ENCODE measurements at places on chromosomes 5 and 9. TPM values are rescaled to one million over a fixed set of nuclear protein-coding genes. Genes with fewer than 3 reads are reported as not detected.

DNA sequence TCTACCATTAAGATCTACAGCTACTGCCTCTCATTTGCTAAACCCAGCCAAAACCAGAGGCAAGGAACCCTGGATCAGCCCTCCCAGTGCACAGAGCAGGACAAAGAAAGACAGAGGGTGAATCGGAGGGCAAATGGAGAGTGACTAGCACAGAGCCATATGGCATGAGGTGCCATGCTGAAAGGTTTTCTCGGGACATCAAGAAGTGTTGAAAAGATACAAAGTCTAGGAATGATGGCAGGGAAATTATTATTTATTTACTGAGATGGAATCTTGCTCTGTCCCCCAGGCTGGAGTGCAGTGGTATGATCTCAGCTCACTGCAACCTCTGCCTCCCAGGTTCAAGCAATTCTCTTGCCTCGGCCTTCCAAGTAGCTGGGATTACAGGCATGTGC is 19.3 kb downstream of the SLC1A1 start:
- no peaks in the 10 kb centered on the region for H3K4me1 ChIP-seq
- no peak overlapping the region for H3K27ac ChIP-seq
- H3K36me3 ChIP-seq, result no peaks in the 10 kb centered on the region
- no peaks in the 10 kb centered on the region for H3K27me3 ChIP-seq
- H3K4me3 ChIP-seq, result no peak overlapping the region
- no peak for DNase-seq

- H3K4me1 ChIP-seq, result no peaks in the 10 kb centered on the region
- H3K27me3 ChIP-seq, result no peaks in the 10 kb centered on the region
- no peak overlapping the region for H3K27ac ChIP-seq
- DNase-seq, result no peak
- no peak overlapping the region for H3K4me3 ChIP-seq
These were observed 369.0 kb downstream of the ACTL7B start for GRCh38 chr9:108486831-108487230.

DNA sequence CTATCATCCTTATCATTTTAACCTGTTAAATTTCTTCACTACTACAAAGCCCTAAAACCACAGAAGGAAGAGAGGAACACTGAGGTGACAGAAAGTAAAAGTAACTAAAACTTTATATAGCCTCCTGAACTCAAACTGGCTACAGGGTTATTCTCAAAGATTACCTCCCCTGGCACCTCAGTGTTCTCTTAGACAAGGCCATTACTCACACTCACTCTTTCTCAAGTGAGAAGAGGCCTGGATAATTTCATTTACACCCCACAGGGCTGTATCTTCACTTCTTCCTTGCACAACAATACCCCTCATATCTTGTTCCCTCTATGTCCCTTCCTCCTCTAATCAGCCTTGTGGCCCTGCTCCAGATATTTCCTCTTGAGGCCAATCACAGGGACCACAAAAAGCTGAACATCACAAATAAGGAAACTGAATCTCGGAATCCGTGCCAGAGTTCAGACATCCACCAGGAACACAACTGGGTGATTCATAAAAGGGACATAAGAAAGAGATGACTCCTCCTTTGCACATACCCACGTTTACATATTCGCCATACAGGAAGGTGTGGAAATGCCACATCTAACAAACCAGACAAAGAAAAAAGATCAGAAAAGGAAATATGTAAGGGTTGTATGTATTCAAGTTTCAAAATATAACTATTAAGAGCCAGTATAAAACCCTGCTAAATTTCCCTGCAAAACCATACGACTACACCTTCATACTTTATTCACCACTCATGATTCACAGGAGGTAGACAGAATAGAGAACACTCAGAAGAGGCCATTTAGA is 1.7 kb upstream of the KLHL3 start:
- no peaks in the 10 kb centered on the region for H3K27me3 ChIP-seq
- H3K27ac ChIP-seq, result no peak overlapping the region
- no peak overlapping the region for H3K4me3 ChIP-seq
- H3K4me1 ChIP-seq, result peaks cover 7% of the 10 kb centered on the region
- DNase-seq, result no peak

DNA sequence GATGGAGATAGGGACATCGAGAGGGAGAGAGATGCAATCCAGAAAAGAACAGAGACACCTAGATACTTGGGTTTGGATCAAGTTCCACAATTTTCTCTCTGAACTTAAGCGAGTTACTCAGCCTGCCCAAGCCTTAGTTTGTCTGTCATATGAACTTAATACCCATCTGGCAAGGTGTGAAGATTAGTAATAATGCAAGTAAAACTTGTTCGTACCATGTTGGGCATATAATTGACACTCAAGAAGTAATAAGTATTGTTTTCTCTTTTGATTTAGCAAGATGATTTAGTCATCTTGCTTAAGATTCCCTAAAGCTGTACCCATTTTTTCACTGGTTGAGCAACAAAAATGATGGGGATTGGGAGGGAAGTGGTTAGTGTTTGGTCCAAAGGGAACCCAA is 7.5 kb downstream of the RABGAP1 start:
- no peak overlapping the region for H3K4me3 ChIP-seq
- H3K36me3 ChIP-seq, result no peaks in the 10 kb centered on the region
- H3K27me3 ChIP-seq, result no peaks in the 10 kb centered on the region
- peaks cover 1% of the 10 kb centered on the region for H3K4me1 ChIP-seq
- H3K27ac ChIP-seq, result no peak overlapping the region

GRCh38 chr5:53422539-53422938 is 57.9 kb upstream of the FST start:
- peaks cover 6% of the 10 kb centered on the region for H3K4me1 ChIP-seq
- no peak overlapping the region for H3K27ac ChIP-seq
- no peak overlapping the region for H3K4me3 ChIP-seq
- no peak for DNase-seq
- H3K27me3 ChIP-seq, result no peaks in the 10 kb centered on the region

GRCh38 chr9:93132287-93132927 is 1.6 kb downstream of the NINJ1 start:
- no peaks in the 10 kb centered on the region for H3K27me3 ChIP-seq
- H3K4me3 ChIP-seq, result peak overlapping the region; percentile 64
- no peaks in the 10 kb centered on the region for H3K4me1 ChIP-seq
- no peak for DNase-seq
- H3K27ac ChIP-seq, result peak overlapping the region; percentile 62
- H3K36me3 ChIP-seq, result no peaks in the 10 kb centered on the region

DNA sequence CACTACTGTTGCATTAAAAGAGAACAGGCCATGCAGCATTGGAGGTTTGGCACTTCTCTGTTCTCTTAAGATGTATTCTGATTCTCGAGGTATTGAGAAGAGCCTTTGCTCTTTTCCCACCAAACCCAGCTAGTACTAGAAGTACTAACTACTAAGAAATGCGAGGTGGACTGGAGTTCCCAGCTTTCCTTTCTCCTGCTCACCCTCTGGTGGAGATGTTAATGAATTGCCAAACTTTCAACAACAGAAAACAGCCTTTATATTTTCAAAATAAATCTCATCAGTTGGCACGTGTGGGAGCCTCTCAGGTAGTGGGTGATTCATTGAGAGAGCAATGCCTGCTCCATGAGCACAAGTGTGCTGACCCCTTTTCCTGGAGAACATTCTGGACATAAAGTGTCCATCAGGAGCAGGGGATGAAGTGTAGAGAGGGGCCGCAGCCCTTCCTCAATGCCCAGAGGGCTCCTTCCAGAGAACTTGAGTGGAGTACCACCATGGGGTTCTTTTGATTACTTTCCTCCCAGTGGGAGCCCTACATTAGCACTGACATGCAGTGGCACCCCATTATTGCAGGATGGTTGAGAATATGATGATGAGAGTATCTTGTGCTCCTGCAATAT is 45.7 kb downstream of the TMEM174 start:
- no peak overlapping the region for H3K27ac ChIP-seq
- DNase-seq, result no peak
- H3K27me3 ChIP-seq, result peaks cover 1% of the 10 kb centered on the region
- no peaks in the 10 kb centered on the region for H3K36me3 ChIP-seq
- H3K4me1 ChIP-seq, result no peaks in the 10 kb centered on the region

Gene SOHLH1
- total RNA-seq, result not detected

Gene GABBR2
- 0.39 TPM for total RNA-seq

Measured in aorta (tissue), 5 donors.